ENCODE measurements at places on chromosomes 4 and X. TPM values are rescaled to one million over a fixed set of nuclear protein-coding genes. Genes with fewer than 3 reads are reported as not detected.

DCAF12L2 gene
- not detected for total RNA-seq

RAB40AL gene
- not detected for total RNA-seq

TAF7L gene
- 0.76 TPM for total RNA-seq

AKAP4 gene
- total RNA-seq, result not detected

MAGEE2 gene
- total RNA-seq, result not detected
